Thymus (tissue), 14 donors: ENCODE measurements at places on chromosomes 16 and 17. TPM values are rescaled to one million over a fixed set of nuclear protein-coding genes. Genes with fewer than 3 reads are reported as not detected.
A peak's percentile ranks its signal among the peaks of the same experiment; 100 is the strongest.

DNA sequence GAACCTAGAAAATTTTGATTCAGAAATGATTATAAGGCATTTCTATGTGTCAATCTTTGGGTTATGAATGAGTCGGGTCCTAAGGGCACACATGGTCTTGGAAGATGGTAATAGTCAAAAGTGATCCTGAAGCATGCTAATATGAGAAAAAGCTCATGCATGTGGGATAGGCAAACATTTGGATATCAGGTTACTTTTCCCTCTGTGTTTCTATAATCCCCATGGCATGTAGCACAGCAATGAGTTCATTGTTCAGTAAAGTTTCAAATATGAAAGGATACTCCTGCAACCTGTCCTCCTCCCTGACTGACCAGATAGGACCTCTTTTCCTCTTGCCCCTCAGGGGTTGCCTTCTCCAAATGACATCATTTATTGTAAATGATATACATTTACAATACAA is 249.9 kb upstream of the MON1B start:
- DNase-seq = no peak
- no peak overlapping the region for H3K4me3 ChIP-seq
- H3K27me3 ChIP-seq = no peaks in the 10 kb centered on the region
- no peaks in the 10 kb centered on the region for H3K36me3 ChIP-seq
- H3K4me1 ChIP-seq = no peaks in the 10 kb centered on the region
- H3K27ac ChIP-seq = no peak overlapping the region

GRCh38 chr17:76683011-76683755 is 27.6 kb downstream of the MXRA7 start:
- H3K4me3 ChIP-seq = no peak overlapping the region
- no peaks in the 10 kb centered on the region for H3K27me3 ChIP-seq
- no peak for DNase-seq
- no peak overlapping the region for H3K27ac ChIP-seq
- H3K4me1 ChIP-seq = peaks cover 48% of the 10 kb centered on the region
- H3K36me3 ChIP-seq = no peaks in the 10 kb centered on the region

- H3K27me3 ChIP-seq = no peaks in the 10 kb centered on the region
- H3K4me3 ChIP-seq = no peak overlapping the region
- peaks cover 6% of the 10 kb centered on the region for H3K4me1 ChIP-seq
These were observed 5.0 kb downstream of the ATF7IP2 start for GRCh38 chr16:10390867-10391266.

GRCh38 chr16:56874800-56875199 is 9.8 kb downstream of the SLC12A3 start:
- H3K4me1 ChIP-seq = no peaks in the 10 kb centered on the region
- no peak overlapping the region for H3K27ac ChIP-seq
- no peaks in the 10 kb centered on the region for H3K27me3 ChIP-seq
- no peak for DNase-seq
- H3K36me3 ChIP-seq = no peaks in the 10 kb centered on the region

GRCh38 chr16:89217388-89218191 is at the start of gene ZNF778:
Gene ZNF778, plus strand, starts transcription at chr16:89217703. Its CDS starts 3,425 bp downstream, at chr16:89221128.
- peak; percentile 90 for DNase-seq
- H3K4me1 ChIP-seq = peaks cover 6% of the 10 kb centered on the region
- H3K27ac ChIP-seq = peak within 1 kb of the TSS; percentile 98
- peak within 1 kb of the TSS; percentile 95 for H3K4me3 ChIP-seq
- no peaks in the 10 kb centered on the region for H3K27me3 ChIP-seq
- H3K36me3 ChIP-seq = peaks cover 17% of the 10 kb centered on the region

DNA sequence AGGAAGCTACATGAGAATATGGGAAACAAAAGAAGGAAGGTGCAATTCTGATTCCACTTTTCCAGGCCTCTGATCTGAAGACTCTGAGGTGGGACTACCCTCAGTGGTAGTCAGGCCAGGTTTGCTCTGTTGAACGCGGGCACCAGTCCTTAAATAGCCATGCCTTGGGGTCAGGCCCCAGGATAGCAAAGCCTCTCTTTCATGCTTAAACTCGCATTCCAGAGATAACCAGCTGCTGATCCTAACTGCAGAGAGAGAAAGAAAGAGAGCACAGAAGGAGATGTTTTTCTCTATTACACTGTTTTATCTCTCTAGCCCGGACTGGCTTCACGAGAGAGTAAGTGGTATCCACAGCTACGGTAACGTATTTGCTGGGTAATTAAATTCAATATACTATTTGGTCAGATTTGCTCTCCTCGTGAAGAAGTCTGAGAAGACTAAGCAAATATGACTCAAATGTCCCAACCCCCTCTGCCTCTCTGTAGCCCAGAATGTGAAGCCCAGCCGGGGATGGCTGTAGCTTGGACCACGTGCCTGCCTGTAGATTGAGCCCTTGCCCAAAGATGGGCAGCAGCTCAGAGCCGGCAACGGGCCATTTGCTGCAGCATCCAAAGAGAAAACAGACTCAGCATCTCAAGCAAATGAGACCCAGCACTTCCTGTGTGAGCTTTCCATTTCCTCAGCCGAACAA is 122.2 kb downstream of the SMG6 start:
- H3K27ac ChIP-seq = peak overlapping the region; percentile 53
- no peak for DNase-seq
- H3K4me1 ChIP-seq = no peaks in the 10 kb centered on the region
- H3K36me3 ChIP-seq = peaks cover 64% of the 10 kb centered on the region
- H3K27me3 ChIP-seq = no peaks in the 10 kb centered on the region
- H3K4me3 ChIP-seq = no peak overlapping the region

DNA sequence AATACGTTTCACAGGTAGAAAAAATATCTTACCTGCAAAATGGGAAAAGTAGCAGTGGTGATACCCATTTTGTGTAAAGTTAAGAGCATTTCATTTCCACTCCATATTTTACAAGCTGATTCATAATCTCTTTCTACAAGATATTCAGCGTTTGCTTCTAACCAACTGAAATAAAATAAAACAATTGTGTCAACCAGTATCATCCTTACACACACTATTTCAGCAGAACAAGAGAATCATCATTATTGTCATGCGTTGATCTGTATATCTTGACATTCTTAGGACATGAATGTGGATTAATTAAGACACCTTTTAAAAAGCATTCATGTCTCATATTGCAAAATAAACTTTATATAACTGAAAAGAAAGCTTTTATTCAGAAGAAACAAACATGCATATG is 69.8 kb downstream of the BRIP1 start:
- H3K4me3 ChIP-seq = no peak overlapping the region
- H3K4me1 ChIP-seq = no peaks in the 10 kb centered on the region
- H3K27ac ChIP-seq = no peak overlapping the region
- H3K36me3 ChIP-seq = peaks cover 14% of the 10 kb centered on the region
- no peak for DNase-seq

- no peaks in the 10 kb centered on the region for H3K36me3 ChIP-seq
- no peak overlapping the region for H3K27ac ChIP-seq
- H3K27me3 ChIP-seq = no peaks in the 10 kb centered on the region
- no peak for DNase-seq
These were observed 2.7 kb downstream of the C16orf89 start for GRCh38 chr16:5062790-5063765.

GRCh38 chr16:27226976-27227705 is 23.8 kb downstream of the KDM8 start:
- no peak for DNase-seq
- H3K36me3 ChIP-seq = peaks cover 26% of the 10 kb centered on the region
- peaks cover 30% of the 10 kb centered on the region for H3K4me1 ChIP-seq
- no peak overlapping the region for H3K27ac ChIP-seq
- H3K27me3 ChIP-seq = no peaks in the 10 kb centered on the region

- H3K27me3 ChIP-seq = no peaks in the 10 kb centered on the region
- no peaks in the 10 kb centered on the region for H3K4me1 ChIP-seq
- DNase-seq = no peak
- H3K27ac ChIP-seq = no peak overlapping the region
These were observed 14.2 kb downstream of the ETV4 start for GRCh38 chr17:43531955-43532354.

DNA sequence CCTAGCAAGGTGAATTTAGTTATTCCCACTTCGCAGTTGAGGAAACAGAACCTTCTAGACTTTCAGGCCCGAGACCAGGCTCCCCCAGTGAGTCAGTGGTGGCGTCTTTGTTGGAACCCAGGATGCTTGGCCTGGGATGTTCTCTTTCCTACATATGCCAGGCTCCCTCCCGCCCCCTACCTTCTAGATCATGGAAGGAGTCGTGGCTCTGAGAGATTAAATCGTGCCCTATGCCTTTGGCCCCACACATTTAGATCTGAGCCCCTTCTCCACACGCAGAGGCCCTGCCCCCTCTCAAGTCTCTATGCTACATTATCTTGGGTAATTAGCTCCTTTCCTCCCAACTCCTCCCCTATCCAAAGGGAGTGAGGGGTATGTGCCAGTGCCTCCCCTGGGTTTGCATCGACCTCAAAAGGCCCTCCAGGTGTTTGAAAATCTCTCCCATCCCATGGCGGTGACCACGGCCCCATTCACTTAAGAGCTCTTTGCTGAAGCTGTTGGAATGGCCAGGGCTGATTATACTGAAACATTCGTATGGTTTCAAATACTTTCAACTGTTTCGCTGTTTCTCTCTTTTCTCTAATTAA is 3.0 kb downstream of the NGFR start:
- no peaks in the 10 kb centered on the region for H3K36me3 ChIP-seq
- H3K27me3 ChIP-seq = peaks cover 97% of the 10 kb centered on the region
- peaks cover 39% of the 10 kb centered on the region for H3K4me1 ChIP-seq
- no peak overlapping the region for H3K27ac ChIP-seq
- no peak overlapping the region for H3K4me3 ChIP-seq

DNA sequence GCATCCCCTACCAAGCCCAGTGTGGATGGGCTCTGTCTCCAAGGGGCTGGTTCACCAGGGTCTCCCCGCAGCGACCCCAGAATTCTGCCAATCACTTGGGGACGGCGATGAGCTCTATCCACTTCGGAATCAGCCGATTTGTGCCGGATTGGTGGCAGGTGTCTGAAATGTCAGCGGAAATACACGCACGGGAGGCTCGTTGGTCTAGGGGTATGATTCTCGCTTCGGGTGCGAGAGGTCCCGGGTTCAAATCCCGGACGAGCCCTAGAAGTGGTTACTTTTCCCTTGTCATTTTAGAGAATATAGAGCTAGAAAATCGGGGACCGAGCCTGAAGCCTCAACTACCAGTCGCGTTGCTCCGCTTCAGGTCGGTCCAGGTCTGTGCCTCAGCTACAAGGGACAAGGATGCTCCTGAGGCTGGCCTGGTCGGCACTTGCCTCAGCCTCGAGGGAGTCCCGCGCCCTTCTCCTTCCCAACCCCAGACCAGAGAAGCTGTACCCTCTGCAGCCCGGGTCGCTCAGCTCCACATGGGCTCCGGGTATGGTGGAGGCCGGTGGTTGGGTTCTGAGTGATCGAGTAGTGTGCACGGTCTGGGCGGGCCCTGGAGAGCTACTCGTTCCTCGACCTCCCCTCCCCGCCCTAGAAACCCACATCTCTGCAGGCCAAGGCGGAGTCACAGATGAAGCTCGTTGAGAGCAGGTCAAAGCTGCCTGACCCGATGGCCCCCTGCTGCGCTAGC is 16.0 kb upstream of the OR1F1 start:
- peaks cover 96% of the 10 kb centered on the region for H3K27me3 ChIP-seq
- H3K4me3 ChIP-seq = no peak overlapping the region
- no peaks in the 10 kb centered on the region for H3K36me3 ChIP-seq
- DNase-seq = no peak

DNA sequence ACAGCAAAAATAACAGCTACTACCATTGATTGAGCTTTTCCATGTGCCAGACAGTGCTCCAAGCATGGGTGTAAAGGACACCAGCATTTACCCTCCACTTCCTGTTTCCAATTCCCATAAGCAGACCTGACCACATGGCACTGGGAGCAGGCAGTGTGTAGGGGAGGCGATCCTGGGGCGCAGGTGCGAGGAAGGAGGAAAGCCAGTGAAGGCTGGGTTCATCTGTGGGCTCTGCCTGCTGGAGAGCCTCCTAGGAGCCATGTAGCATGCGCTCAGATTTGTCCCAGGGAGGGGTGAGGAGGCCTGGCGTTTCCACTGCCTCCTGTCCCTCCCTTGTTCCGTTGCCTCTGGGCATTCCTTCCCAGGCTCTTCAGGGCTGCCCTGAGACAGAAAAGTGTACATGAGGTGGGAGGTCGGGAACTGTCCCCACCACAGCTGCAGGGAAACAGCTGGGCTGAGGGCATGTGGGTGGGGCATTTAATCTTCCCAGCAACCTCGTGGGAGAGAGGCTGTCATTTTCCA is 56.6 kb downstream of the SNX20 start:
- H3K27me3 ChIP-seq = no peaks in the 10 kb centered on the region
- H3K36me3 ChIP-seq = no peaks in the 10 kb centered on the region
- H3K4me1 ChIP-seq = peaks cover 18% of the 10 kb centered on the region
- no peak overlapping the region for H3K4me3 ChIP-seq
- DNase-seq = no peak

DNA sequence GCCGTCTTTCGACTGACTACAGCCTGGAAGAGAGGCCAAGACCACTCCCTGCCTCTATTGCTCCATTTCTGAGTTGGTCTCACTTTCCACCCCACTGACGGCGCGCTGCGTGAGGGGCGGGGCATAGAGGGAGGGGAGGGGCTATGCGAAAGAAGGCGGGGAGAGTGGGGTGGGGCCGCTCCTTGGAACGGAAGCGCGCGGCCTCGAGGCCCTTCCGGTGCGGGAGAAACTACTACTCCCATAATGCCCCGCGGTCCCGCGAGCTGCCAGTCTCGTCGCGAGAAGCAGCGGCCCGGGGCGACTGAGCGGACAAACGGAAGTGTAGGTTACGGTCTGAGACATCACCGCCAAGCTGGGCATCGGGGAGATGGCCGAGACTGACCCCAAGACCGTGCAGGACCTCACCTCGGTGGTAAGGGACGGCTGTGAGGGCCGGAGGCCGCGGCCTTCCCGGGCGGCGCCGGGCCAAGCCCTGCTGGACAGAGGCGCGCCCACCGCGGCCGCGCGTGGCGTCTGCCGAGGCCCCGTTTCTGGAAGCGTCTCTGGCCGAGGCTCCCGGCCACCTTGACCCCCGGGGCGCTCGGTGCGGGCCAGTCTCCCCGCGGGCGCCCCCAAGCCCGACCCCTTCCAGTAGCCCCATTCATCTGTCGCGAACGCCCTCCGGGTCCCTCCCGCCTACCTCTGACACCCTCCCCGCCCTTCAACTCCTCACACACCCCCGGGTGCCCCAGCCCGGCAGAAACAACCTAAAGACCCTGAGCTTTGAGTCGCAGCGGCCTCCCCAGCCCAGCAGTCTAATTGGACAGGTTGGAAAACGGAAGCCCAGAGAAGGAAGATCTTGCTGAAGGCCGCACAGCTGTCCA is at the start of gene HSBP1:
TSS of gene HSBP1 (plus strand) at position 269 of the 863 bp plus-strand sequence. CDS start at position 368, 99 bp downstream.
- H3K4me3 ChIP-seq = peak within 1 kb of the TSS; percentile 90
- no peaks in the 10 kb centered on the region for H3K36me3 ChIP-seq
- peak within 1 kb of the TSS; percentile 72 for H3K27ac ChIP-seq
- H3K27me3 ChIP-seq = no peaks in the 10 kb centered on the region
- DNase-seq = peak; percentile 90

The BRIP1 gene
- total RNA-seq = 11.5 TPM

The CWC25 gene
- total RNA-seq = 18.7 TPM

The HOXB1 gene
- total RNA-seq = not detected

The SPPL2C gene
- total RNA-seq = not detected

The TBC1D3C gene
- not detected for total RNA-seq

The CFAP119 gene
- total RNA-seq = 4.8 TPM

The CDC42EP4 gene
- total RNA-seq = 20.8 TPM

The PRAC2 gene
- not detected for total RNA-seq

The STAC2 gene
- total RNA-seq = under 0.01 TPM

The PRR29 gene
- 0.28 TPM for total RNA-seq

The CPNE7 gene
- 12.8 TPM for total RNA-seq
